NCI-H748 treated with DMSO at 0.1 percent for 48 hours (cell line): ENCODE measurements at places on chromosomes 2 and 18.

- no peak for DNase-seq
Measured at GRCh38 chr2:163655667-163656066, 80.1 kb downstream of the FIGN start.

- no peak for DNase-seq
Measured at GRCh38 chr2:226310146-226310545, 489.5 kb downstream of the IRS1 start.

DNA sequence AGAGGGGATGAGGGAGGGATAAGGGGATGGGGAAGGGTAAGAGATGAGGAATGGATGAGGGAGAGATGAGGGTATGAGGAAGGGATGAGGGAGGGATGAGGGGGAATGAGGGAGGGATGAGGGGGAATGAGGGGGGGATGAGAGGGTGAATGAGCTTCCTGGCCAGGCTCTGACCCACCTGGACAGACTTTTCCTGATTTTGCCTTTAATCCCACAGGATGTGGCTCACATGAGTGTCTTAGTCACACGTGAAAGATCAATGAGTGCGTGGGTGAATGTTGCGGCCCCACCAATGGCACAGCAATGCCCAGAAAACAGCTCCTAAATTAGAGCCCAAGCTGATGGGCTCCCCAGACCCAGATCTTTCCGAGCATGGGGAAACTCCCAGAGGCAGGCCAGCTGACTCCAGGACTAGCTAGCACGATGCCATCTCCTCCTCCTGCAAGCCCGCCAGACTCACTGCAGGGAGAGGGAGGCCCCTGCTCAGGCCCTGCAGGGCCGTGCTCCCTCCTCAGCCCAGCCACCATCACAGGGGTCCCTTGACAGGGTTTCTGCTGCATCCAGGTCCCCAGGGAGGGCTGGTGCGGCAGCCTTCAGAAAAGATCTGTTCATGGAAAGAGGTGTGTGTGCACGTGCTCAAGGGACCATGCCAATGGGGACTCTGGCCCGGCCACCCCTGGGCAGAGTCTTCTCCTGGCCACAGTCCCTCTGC, 41.4 kb downstream of the AQP12A start:
- no peak for DNase-seq

DNA sequence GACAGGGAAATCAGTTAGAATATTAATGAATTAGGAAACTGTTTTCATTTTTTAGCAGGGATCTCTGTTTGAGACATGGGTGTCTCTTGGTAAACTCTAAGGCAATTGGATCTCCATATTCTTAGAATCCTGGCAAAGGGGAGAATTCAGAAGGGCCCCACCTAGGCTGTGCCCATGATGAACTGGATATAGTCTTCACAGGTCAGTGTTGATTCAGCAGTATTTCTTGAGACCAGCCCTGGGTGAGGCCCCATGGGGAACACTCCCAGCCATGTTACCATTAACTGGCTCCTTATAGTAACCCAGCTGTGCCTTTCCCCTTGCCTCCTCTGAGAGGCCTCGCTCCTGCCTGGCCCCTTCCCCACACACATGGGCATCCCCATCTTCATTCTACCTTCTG, 76.7 kb downstream of the TCF7L1 start:
- no peak for DNase-seq

- DNase-seq, result no peak
Measured at GRCh38 chr18:13039806-13040205, 48.6 kb downstream of the CEP192 start.

DNA sequence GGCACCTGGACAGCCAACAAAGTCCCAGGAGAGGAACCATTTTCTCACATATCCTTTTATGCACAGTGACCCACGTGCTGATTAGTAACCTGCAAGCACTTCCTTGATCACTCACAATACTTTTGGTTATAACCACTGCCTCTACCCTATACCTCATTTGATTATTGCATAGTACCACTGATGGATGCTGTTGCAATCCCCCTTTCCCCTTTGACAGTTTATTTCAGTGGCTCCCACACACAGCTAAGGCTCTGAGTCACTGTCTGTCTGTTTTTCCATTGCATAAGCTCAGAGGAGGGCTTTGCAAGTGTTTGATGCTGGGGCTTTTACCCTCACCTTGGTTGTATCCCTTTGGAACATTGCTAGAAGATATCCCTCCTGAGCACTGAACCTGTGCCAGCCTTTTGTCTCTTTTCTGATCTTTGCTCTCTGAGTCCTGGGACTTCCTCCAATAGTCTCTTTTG, 101.7 kb upstream of the RBBP8 start:
- no peak for DNase-seq

GRCh38 chr2:156769802-156770201, 333.6 kb downstream of the GPD2 start:
- DNase-seq, result no peak
